ENCODE measurements at places on chromosomes 12 and 14.

DNA sequence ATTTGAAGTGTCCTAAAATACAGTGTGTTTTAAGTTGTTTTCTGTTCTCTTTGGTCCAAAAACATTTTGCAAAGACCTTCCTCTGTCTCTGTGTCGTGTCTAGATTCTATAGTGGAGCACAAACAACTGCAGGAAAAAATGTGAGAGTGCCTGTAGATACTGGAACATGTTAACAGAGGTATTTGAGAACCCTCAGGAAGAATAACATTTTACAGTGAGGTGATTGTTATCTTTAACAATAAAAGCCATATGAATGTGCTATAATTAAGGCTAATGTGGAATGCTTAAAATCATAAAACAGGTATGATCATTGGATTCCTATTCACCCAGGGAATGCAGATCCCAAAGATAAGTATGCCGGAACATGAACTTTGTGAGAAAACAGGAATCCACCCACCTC is 98.0 kb downstream of the SAMD4A start:
- no peak for DNase-seq

DNA sequence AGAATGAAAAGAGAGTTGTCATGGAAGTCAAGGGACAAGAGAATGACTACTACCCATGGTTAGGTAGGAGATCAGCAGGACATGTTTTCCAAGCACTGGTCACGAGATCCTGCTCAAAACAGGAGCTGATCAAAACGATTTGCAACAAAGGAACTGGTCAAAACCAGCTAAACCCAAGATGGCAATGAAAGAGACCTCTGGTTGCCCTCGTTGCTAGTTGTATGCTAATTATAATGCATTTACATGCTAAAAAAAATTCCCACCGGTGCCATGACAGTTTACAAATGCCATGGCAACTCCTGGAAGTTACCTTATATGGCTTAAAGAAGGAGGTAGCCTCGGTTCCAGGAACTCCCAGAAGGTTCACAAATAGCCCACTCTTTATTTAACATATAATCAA is 95.0 kb upstream of the OTX2 start:
- no peak for DNase-seq

DNA sequence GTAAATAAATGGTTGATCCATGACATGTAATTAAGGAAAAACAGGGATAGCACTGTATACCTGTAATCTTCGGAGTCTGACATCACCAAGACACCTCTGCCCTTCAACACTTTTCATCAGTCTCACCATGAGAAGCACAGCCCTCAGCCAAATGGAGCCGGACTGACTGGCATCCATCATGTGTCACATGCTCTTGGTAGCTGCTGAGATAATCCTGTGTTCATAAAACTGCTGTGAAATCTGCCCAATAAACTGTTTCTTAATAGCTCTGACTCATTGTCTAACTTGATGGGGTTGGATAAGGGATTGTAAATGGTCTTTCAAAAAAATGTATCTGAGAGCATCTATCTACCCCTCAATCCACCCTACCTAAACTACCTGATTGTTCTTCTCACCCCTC is 33.6 kb downstream of the KCNH5 start:
- DNase-seq, result no peak

GRCh38 chr12:108146035-108146893 is 17.2 kb downstream of the WSCD2 start:
- DNase-seq, result no peak

GRCh38 chr14:69741055-69741454 is 25.9 kb upstream of the SRSF5 start:
- no peak for DNase-seq

GRCh38 chr12:114655934-114656749 is 27.8 kb downstream of the TBX3 start:
- no peak for DNase-seq

- DNase-seq, result no peak
These were observed 2.9 kb downstream of the GPATCH2L start for GRCh38 chr14:76154539-76155126.

DNA sequence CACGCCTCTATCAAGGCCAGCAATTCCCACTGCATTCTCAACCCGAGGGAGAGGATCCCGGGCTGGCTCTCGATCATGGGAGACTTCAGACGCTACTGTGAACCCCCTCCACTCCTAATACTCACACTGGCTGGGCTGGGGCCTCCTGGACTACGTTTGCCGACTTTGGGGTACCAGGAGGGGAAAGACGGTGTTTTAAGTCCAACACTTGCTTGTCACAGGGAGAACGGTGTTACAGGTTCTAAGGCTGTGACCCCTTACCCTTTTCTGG is 463 bp downstream of the NACA start:
- DNase-seq, result no peak

Measured in hematopoietic multipotent progenitor cell (in vitro differentiated cells).